ENCODE measurements at places on chromosomes 5 and 9. TPM values are rescaled to one million over a fixed set of nuclear protein-coding genes. Genes with fewer than 3 reads are reported as not detected.

GRCh38 chr5:80124121-80124918 lies 89.2 kb downstream of the THBS4 start:
- DNase-seq: no peak

- no peak for DNase-seq
Measured at GRCh38 chr5:160293386-160293785, 19.0 kb downstream of the CCNJL start.

GRCh38 chr5:136021016-136021405 lies 7.8 kb upstream of the TGFBI start:
- DNase-seq: no peak

DNA sequence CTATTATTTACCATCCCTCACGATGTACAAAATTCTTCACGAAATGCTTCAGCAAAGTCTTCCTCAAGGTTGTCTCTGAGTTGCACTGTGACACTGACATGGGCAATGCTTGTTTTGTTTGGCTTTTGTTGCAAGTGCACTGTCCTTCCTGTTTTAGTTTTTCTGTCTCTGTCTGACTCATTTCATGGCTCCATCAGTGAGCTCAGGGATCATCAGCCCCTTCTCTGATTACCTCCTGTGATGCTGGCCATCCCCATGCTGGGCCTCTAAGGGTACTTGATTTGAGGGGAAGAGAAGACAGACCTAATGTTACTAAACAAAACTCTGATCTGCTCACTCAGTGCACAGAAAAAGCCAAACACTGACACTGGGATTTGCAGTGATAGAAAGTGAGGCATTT lies 37.6 kb upstream of the STX17 start:
- no peak for DNase-seq

DNA sequence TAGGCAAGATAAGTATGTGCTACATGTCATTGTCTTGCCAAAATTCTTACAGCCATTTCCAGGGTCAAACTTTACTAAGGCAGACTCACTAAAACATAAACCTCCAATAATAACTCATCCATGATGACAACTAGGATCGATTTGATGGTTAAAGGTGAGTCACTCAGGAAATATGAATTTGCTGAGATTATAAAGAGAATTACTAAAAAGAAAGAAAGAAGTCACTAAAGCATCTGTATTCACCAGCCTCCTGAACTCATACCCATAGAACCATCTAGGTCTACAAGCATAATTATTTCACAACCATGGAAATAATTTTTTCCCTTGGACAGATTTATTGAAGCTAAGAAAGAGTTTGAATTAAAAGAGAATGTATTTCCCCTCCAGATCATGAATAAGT lies 258.6 kb downstream of the TLE1 start:
- DNase-seq: no peak

- DNase-seq: no peak
Measured at GRCh38 chr9:74379718-74380117, 117.4 kb upstream of the RORB start.

GRCh38 chr5:45334939-45335338 lies 361.2 kb downstream of the HCN1 start:
- no peak for DNase-seq

- DNase-seq: no peak
Measured at GRCh38 chr5:122319897-122320296, 7.9 kb downstream of the SNCAIP start.

CDH6 gene
- 58.7 TPM for polyA plus RNA-seq

FAM169A gene
- 1.5 TPM for polyA plus RNA-seq

FTMT gene
- polyA plus RNA-seq: not detected

KCNN2 gene
- polyA plus RNA-seq: 3.4 TPM

ZNF367 gene
- polyA plus RNA-seq: 13.8 TPM

All from left renal pelvis (tissue), 4 donors.